ENCODE measurements at places on chromosomes 4 and X. TPM values are rescaled to one million over a fixed set of nuclear protein-coding genes. Genes with fewer than 3 reads are reported as not detected.

GRCh38 chr4:16418814-16419213 is 192.5 kb upstream of the TAPT1 start:
- no peak for DNase-seq
- H3K4me1 ChIP-seq = no peaks in the 10 kb centered on the region
- H3K27me3 ChIP-seq = no peaks in the 10 kb centered on the region
- H3K4me3 ChIP-seq = no peak overlapping the region

DNA sequence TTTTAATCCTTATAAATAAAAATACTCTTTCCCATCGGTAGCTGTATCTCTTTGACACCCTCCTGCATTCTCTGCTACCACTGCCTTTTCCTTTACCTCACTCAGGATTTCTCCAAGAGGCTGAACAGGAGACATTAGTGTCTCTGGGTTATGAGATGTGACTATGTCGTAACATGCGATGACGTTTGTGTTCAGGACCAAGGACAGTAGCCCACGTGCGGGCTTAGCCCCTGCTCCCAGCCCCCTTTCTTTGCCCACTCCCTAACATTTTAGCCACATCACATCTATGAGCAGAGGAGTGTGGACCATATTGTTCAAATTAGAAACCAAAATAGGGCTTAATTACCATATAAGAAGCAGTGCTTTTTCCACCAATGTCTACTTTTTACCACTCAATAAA is 369.3 kb downstream of the FBXW7 start:
- H3K4me3 ChIP-seq = no peak overlapping the region
- peaks cover 32% of the 10 kb centered on the region for H3K4me1 ChIP-seq
- H3K36me3 ChIP-seq = no peaks in the 10 kb centered on the region
- no peaks in the 10 kb centered on the region for H3K27me3 ChIP-seq
- H3K27ac ChIP-seq = no peak overlapping the region
- DNase-seq = peak; percentile 80

DNA sequence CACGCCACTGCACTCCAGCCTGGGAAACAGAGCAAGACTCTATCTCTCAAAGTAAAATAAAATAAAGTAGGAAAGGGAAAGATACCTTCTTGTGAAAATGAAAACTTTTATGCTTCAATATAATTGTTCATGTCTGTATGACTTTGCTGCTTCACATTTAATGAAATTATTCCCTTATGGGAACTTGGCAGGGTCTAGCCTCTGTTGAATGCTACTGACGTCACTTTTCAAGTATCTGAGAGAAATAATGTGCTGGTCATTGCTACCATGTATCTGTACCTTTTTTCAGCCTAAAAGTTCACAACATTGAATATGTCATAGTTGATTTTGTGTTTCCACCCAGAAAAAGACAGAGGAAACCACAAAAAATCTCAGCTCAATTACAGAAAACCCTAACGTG is 65.2 kb downstream of the PRDM5 start:
- H3K4me1 ChIP-seq = no peaks in the 10 kb centered on the region
- H3K27ac ChIP-seq = no peak overlapping the region
- no peaks in the 10 kb centered on the region for H3K36me3 ChIP-seq
- no peak overlapping the region for H3K4me3 ChIP-seq
- no peaks in the 10 kb centered on the region for H3K27me3 ChIP-seq
- DNase-seq = no peak

GRCh38 chr4:14452764-14453163 is 549.5 kb upstream of the CPEB2 start:
- DNase-seq = peak; percentile 4
- no peak overlapping the region for H3K4me3 ChIP-seq
- no peaks in the 10 kb centered on the region for H3K36me3 ChIP-seq
- H3K27ac ChIP-seq = no peak overlapping the region
- H3K4me1 ChIP-seq = no peaks in the 10 kb centered on the region

- H3K4me1 ChIP-seq = peaks cover 61% of the 10 kb centered on the region
- H3K4me3 ChIP-seq = no peak overlapping the region
- no peaks in the 10 kb centered on the region for H3K27me3 ChIP-seq
- no peak for DNase-seq
- H3K27ac ChIP-seq = peak overlapping the region; percentile 94
Measured at GRCh38 chr4:86957215-86957614, 22.4 kb downstream of the AFF1 start.

The SPANXB1 gene
- polyA plus RNA-seq = not detected

The BST1 gene
- polyA plus RNA-seq = 0.99 TPM
